ENCODE measurements at places on chromosomes 16 and 17.

DNA sequence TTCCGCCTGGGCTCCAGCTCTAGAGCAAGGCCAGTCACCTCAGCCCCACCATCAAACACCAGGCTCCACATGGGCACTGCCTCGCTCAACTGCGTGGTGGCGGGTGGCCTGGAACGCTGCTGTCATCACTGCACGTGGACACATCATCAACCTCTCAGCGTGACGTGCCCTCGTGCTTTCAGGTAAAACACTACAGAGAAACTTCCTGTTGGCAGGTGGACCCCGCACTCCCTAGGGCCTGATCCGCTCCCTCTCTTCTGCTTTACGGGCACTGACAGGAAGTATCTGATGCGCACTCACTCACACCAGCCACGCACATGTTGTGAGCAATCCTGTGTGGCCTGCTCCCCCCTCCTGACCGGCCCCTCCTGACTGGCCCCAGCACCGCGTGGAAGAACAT is 87.4 kb downstream of the ANKRD11 start:
- no peak for DNase-seq

- DNase-seq: no peak
Observed at GRCh38 chr16:89155184-89155679, 16.3 kb upstream of the CDH15 start.

- DNase-seq: no peak
Observed at GRCh38 chr17:49525831-49526741, 31.0 kb downstream of the NGFR start.

- no peak for DNase-seq
Observed at GRCh38 chr16:46859719-46860152, 24.4 kb upstream of the GPT2 start.

DNA sequence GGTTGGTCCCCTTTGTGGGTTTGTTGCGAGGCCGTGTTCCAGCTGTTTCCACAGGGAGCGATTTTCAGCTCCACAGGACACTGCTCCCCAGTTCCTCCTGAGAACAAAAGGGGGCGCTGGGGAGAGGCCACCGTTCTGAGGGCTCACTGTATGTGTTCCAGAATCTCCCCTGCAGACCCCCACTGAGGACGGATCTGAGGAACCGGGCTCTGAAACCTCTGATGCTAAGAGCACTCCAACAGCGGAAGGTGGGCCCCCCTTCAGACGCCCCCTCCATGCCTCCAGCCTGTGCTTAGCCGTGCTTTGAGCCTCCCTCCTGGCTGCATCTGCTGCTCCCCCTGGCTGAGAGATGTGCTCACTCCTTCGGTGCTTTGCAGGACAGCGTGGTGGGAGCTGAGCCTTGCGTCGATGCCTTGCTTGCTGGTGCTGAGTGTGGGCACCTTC is 27.3 kb upstream of the STH start:
- no peak for DNase-seq

- no peak for DNase-seq
Observed at GRCh38 chr17:48470388-48471034, 40.5 kb upstream of the SKAP1 start.

Data from NCI-H1436 treated with DMSO at 0.1 percent for 48 hours (cell line).